ENCODE measurements at places on chromosomes 2 and 18.

DNA sequence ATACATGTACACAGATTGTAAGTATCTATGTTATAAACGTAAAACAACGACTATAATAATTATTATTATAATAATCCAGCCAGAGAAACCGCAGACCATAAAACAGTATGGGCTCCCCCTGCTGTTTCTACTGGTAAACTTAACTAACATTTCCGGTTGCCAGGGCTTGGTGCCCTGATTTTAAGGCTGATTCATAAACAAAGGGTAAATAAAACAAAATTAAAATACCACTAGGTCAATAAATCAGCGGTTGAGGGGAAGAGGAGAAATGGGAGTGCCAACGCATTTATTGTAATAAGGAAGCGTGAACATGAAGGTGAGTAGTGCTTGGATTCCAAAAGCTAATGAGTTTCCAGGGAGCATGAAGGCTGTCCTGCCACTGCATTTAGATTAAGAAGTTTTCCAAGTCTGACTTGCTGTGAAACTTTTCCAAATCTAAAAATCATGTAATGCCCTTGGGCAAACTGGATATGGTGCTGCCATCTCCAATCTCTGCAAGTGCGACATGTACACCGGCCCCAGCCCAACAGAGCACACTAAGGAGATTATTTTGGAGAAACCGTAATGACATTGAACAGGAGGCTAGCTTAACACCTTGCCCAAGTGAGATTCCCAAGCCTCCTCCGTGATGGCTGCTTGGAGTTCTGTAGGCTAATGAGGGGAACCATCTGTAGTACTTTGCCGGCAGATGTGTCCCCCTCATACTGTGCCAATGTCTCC, 50.7 kb upstream of the HNRNPA3 start:
- DNase-seq, result no peak

DNA sequence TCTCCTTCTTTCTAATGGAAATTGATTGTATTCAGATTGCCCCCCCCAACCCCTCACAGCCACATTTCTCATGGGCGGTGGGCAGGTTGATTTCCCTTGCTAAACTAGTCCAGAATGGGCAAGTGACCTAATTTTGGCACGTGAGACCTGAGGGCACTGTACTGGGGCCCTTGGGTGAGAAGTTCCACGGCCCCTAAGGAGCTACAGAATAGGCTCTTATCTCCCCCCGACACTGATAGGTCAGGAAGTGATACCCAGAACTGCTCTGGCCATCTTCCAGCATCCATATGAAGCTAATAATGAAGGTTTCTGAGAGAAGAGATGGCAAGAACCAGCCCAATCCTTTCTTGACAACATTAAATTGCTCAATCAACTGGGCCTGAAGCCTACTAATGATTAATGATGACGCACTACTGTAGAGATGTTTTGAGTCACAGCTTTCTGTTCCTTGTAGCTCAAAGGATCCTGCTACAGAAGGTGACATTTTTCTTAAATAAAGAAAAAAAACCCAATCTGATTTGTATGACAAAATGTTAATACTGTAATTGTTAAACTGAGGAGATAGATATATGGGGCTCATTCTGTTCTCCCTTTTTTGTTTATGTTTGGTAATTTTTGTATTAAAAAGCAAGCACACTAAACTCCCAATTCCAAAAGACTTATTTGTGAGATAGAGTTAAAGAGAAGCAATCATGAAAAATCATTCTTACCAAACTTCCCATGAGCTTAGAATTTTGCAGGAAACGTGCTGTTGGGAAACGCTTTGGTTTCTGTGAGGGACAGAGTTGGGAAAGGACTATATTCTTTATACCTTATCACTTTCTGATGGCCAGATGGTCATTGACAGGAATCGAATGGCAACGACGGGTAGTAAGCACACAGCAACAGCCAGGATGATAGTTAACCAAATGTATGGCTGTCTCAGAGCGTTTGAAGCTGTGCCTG, 28.2 kb upstream of the NARS1 start:
- no peak for DNase-seq

GRCh38 chr2:1414121-1414520, 858 bp downstream of the TPO start:
- DNase-seq, result no peak

DNA sequence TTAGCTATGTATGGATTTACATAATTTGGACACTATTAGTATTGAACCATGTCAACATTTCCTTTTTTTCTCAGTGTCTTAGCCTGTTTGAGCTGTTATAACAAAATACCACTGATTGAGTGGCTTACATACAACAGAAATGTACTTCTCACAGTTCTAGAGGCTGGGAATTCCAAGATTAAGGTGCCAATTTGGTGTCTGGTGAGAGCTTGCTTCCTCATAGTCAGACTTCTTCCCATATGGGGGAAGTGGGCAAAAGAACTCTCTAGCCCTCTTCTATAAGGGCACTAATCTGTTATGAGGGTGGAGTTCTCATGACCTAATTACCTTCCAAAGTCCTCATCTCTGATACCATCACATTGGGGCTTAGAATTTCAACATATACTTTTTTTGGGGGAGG, 12.6 kb downstream of the ZNF804A start:
- no peak for DNase-seq

DNA sequence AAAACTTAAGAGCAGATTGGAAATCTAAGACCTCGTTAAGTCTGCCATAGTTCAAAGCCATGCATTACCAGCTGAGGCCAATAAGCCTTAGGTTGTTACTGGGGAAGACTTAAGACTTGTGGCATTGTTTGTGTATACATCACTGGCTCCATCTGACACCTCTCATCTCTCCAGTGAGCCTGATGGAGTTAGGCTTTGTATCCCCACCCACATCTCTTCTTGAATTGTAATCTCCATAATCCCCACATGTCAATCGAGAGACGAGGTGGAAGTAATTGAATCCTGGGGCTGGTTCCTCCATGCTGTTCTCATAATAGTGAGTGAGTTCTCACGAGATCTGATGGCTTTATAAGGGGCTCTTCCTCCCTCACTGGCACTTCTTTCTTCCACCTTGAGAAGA, 404.6 kb downstream of the ARHGAP15 start:
- DNase-seq, result no peak

DNA sequence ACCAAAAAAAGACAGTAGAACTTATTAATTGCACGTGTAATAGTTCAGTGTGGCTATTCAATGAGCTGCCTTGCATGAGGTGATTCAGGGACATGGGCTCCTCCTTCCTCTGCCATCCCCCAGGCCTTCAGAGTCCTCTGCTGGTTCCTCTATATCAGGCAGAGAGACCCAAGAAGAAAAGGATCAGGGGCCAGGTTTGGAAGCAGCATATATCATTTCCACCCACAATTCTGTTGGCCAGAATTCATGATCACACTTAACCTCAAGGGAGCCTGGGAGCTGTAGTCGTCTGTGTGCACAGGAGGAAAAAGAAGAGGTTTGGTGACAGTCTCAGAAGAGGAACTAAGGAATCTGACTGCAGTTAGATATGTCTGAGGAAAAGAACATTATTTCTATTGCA, 114.0 kb upstream of the GLS start:
- DNase-seq, result no peak

- DNase-seq, result no peak
These were observed 50.6 kb downstream of the PMAIP1 start for GRCh38 chr18:59950215-59950944.

GRCh38 chr2:195706161-195706900, 49.3 kb downstream of the SLC39A10 start:
- no peak for DNase-seq

GRCh38 chr2:230902180-230902899, 22.7 kb downstream of the GPR55 start:
- DNase-seq, result no peak

DNA sequence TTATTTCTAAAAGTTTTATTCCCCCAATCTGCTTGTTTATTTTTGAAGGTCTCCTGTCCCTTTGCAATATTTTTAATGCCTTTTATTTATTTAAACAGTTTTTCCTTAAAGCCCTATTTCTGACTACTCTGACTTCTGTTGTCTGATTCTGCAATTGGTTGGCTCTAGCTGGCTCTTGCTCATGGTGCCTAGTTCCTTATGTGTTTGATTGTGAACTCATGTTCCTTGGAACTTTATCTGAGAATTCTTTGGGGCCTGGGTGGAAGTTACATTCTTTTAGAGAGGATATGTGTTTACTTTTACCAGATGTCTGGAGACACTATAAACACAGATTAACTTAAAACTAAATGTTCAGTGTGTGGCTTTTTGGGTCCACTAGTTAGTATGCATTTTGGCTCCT, 175.9 kb downstream of the DYSF start:
- DNase-seq, result no peak

- DNase-seq, result no peak
These were observed 33.2 kb downstream of the LAMA1 start for GRCh38 chr18:7084080-7085065.

- no peak for DNase-seq
These were observed 236.0 kb downstream of the DOK6 start for GRCh38 chr18:69636529-69637301.

DNA sequence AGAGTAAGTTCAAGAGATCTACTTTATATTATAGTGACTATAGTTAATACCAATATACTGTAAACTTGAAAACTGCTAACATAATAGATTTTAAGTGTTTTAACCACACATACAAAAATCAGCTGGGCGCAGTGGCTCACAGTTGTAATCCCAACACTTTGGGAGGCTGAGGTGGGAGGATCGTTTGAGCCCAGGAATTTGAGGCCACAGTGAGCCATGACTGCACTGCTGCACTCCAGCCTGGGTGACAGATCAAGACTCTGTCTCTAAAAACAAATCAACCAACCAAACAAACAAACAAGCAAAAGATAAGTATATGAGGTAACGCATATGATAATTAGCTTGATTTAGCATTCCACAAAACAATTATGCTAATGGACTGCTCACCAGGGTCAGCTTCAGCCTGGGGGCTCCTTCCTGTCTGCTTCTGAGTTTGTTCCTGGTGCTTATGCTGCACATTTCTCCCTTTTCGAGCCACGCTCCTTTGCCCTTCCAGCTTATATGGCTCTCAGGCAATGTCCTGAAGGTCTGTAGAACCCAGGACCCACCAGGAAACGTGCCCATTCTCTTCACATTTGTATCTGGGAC, 357.6 kb downstream of the EN1 start:
- DNase-seq, result no peak

GRCh38 chr2:226813148-226813701, 13.6 kb upstream of the IRS1 start:
- no peak for DNase-seq

DNA sequence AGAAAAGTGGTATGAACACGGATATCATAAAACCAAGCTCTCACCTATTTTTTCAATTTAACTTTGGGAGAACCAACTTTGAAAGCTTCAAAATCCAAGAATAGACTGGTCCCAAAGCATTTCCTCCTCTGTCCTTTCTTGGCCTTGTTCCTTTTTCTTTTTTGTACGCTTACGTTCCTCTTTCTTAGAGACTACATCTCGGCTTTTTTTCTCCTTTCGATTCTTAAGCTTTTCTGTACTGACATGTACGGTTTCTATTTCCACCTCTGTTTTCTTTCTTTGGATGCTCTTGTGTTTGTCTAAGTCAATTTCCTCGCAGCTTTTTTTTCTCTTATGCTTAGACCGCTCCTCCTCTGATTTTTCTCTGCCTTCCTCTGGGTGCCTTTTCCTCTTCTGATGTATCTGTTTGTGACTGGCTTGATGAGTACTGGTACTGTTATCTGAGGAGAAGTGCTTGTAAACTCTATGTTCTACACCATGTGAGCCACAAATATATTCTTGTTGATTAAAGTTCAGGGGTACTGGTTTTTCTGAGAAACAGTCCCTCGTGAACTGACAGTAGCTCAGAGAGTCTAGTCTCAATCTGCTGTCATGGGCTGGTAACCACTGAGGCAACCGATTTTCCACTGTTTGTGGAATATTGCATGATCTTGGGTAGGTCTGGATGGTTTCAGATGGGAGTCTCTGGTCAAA, 11.5 kb upstream of the RNU2-63P start:
- no peak for DNase-seq

- no peak for DNase-seq
These were observed 80.9 kb upstream of the SLC66A3 start for GRCh38 chr2:11074246-11074820.

DNA sequence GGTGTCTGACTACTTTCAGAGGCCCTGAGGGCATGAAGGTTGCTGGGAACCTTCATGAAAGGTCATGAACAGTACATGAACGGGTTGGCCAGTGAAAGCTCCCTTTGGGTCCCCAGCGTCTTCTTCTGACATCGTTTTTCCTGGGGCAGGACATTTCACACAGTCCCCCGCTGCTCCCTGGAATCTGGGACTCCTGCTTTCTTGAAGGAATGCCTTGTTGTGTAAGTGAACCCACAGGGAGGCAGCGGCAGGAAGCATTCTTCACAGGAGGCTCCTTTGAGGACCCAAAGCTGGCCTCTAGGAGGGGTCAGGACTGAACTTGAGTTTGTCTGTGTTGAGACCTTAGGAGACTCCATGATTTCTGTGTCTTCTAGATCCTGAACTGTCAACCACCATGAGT, 144.3 kb downstream of the KCNE4 start:
- no peak for DNase-seq

- no peak for DNase-seq
These were observed 135.5 kb downstream of the RND3 start for GRCh38 chr2:150351922-150352321.

- DNase-seq, result no peak
These were observed 18.5 kb upstream of the CCNT2 start for GRCh38 chr2:134900151-134900550.

DNA sequence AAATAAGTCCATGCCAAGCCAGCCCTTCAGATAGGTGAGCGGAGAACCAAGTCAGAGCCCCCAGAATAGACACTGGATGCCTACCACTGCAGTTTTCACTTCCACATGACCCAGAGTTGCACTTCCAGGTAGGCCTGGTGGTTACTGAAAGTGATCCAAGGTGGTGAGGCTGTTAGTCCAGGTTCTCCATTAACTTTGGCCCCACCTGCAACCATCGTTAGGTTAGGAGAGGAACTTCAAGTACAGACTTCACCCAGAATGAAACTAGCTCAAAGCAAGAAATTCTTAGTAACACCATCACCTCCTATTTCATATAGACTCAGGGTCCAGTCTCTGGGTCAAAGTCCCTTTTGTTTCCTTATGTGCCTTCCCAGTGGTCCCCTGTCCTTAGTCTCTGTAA, 293.1 kb upstream of the ID2 start:
- no peak for DNase-seq

DNA sequence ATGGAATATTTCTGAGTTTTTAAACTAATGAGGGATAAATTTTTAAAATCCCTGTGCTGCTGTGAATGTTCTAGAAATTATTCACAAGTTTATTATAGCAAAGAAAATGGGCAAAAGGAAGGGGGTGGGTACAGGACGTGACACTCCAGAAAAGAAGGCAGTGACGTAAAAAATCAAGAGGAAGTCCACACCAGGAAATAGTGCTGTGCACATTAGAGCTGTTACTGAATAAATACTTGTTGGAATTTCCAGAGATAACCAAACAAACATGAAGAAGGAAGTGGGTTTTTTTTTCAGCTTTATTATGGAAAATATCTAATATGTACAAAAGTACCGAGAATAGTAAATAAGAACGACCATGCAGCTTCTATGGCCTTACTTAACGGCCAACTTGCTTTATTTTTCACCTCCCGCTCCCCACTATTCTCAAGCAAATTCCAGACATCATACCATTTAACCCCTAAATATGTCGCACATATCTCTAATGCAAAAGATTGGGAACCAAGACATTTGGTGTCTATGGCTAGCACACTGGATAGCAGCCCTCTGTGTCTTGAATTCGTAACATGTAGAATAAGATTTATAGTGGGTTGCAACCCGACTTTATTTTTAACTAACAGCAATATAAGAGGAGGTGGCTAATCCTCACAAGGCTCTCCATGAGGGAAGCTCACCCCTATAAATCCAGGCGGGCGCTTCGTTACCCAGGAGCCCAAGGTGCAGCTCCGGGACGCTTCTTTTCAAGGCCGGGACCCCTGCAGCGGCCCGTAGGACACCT, 580 bp upstream of the NDUFV2 start:
- DNase-seq, result no peak

GRCh38 chr2:166112193-166112605, 15.6 kb downstream of the SCN1A start:
- no peak for DNase-seq

All from stimulated activated CD4-positive, alpha-beta T cell treated with anti-CD3 and anti-CD28 coated beads, TNF-alpha, amount 100 ng/mL, for 24 hours (primary cell).